HFFc6 (cell line): ENCODE measurements at places on chromosomes 2 and 18.
A peak's percentile ranks its signal among the peaks of the same experiment; 100 is the strongest.

GRCh38 chr2:235643680-235644511 is 150.1 kb downstream of the AGAP1 start:
- DNase-seq = no peak

DNA sequence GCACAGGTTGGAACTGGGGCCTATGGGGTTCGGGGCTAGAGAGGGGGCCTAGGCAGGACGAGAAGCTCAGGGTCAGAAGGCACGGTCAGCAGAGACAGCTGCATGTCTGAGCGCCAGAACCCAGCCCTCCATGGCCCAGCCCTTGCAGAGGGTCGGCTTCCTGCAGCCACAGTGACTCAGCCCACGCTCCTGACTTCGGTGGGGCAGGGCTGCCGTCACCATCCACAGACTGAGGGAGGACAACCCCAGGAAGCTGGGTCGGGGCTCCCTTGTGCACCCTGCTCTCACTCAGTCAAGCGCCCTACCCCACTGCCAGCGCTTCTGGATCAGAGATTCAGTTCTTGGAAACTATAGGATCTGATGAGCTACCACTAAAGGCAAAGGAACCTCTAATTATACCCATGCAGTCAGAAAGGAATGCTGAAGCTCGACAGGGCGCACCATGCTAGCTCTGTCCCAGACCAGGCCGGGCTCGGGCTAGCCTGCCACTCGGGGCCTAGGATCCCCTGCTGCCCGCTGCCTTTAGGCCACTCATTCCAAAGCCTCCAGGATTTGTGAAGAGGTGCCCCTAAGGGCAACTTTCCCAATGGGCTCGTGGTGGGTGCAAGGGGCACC is 3.0 kb downstream of the ACTR1B start:
- DNase-seq = no peak

DNA sequence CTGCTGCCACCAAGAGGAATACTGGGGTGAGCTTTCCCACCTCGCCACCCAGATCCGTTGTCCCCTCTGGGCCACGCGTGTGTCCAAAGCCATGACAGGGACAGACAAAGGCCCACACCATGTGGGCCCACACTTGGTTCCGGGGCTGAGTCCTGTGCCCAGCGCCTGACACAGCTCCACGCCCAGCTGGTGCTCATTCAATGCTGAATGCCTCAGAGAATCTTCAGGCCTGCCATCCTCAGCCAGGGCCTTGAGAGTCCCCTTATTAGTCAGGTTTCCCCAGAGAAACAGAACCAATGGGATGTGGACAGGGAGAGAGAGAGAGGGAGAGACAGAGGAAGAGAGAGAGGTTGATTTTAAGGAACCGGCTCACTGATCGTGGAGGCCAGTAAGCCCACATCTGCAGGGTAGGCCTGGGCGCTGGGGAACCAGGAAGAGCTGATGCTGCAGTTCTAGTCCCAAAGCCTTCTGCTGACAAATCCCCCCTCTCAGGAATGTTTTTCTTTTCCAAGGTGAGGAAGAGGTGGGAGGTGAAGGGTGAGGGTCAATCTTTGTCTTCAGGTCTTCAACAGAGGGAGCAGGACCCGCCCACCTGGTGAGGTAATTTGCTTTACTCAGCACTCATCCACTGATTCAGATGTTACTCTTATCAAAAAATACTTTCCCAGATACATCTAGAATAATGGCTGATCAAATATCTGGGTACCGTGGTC is 10.2 kb upstream of the SPATA3 start:
- DNase-seq = no peak

GRCh38 chr2:29225814-29226213 is 110.6 kb downstream of the CLIP4 start:
- DNase-seq = no peak

- DNase-seq = peak; percentile 64
Observed at GRCh38 chr2:174717273-174717672, 47.0 kb downstream of the CHRNA1 start.

DNA sequence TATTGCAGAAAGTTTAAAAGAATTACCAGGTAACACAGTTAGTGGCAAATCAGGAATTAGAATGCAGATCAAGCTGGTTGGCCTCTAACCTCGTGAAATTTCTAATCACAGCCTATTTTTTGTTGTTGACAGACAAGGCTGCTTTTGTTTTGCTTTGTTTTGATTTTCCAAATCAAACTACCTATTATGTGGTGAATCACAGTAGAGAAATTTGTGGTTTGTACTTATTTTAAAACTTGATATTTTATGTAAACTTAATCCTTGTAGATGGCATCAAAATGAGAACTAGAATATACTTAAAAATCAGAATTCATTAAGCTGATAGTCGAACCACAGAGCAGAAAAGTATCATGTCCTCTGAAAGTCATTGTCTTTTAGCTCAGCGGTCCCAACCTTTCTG is 258.1 kb downstream of the CTNNA2 start:
- no peak for DNase-seq

GRCh38 chr18:75875559-75875958 is 448.1 kb upstream of the SMIM21 start:
- DNase-seq = no peak

DNA sequence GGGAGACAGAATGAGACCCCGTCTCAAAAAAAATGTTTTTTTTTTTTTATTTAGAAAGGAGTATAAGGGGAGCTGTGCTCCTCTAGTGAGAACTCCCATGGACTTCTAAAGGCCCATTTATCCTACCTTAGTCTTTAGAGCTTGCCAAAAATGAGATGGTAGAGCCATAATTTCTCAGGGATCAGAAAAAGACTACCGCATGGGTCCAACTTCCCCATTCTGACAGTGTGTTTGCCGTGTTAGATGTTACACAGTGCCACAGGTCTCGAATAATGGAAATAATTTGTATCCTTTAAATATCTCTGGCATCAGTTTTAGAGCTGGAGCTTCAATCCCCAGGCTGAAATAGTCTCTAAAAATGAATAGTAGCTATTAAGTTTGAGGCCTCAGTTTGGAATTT is 6.0 kb upstream of the SLC39A10 start:
- no peak for DNase-seq

DNA sequence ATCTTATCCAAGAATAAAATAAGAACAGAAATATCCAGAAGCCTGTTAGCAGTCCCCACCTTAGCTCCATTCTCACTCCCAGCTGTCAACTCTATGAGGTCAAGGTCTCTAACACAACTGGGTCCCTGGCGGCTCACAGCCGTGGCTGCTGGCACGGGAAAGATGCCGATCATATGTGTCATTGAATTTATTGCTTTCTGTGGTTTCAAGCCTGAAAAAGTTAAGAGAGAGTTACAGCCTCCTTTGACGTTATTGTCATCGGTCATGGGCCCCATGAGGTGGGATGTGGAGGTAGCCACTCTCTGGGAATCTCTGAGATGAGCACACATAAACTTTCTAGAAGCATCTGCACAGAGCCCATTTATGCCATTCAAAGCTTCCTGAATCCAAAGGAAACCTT is 28.7 kb upstream of the CABLES1 start:
- peak; percentile 95 for DNase-seq

DNA sequence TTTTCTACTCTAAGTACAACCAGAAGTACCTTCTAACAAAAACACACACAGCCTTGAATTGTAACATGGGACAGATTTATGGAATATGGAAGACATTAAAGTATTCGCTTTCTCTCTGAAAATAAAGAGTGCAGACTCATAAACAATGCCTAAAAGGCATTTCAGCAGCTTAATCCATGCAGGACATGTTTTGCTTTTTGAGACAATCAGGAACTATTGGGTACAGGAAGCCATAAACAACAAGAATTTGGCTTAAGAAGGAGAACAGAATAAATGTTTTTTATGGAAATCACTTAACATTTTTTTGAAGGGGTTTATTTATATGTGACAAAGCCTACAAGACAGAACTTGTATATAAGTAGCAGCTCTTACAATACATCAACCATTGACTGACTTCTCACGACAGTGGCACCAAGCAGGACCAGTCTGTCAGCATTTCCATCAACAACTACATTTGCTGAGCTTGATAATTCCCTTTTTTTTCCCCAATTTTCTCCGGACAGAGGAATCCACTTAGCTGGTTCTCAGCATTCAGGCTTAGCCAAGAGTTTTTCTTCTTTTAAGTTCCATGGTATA is 140.1 kb downstream of the EXOC6B start:
- DNase-seq = no peak

DNA sequence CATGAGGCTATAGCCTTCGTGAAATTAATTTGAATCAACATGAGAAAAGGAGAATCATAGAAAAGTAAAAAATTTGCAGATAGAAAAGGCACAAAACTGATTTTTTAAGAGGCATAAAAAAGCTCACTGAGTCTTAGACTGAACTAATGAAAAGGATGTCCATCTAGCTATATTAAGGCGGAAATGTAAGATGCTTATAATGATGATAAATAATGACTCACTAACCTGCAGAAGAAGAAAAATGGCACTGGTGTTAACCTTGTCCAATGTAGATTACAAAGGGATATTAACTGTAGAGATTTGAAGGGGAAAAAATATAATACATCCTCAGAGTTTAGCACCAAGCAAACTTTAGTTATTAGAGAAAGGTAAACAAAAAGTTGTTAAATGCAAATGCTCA is 1098.0 kb upstream of the DDX18 start:
- no peak for DNase-seq

DNA sequence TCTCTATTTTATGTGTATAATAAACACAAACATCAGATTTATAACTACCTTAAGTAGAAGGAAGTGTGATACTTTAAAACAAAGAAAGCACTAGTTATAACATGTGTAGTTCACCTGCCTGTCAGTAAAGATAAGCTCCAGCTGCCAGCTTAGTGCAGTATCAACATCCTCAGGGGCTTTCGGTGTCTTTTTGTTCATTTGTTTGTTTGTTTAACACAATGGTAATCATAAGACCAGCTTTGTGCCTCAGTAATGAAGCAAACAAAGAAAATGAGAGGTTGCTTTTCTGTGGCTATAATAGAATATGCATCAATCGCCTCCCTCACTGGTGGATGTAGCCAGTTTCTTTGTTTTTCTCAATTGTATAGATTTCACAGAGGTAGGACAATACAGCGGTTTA is 1499.0 kb upstream of the TMEFF2 start:
- no peak for DNase-seq

GRCh38 chr2:23346029-23346428 is 39.0 kb upstream of the KLHL29 start:
- DNase-seq = no peak

DNA sequence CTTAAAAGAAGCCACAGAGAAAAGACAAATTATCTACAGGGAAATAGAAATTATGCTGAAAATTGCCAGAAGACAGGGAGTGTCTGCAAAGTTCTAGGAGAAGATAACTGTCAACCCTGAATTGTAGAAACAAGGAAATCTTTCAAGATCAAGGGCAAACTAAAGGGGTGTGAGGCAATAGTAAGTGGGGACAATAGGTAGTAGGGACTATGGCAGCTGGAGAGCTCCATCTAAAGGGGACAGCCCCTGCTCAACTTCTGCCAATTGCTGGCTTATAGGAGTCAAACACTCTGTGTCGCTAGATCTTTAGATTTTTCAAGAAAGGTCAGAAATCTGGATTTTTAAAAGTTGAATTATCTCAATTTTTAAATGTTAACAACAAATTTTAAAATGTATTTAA is 10.1 kb upstream of the ST3GAL5 start:
- DNase-seq = no peak

GRCh38 chr2:197498937-197499593 is 575 bp downstream of the HSPD1 start:
- no peak for DNase-seq

DNA sequence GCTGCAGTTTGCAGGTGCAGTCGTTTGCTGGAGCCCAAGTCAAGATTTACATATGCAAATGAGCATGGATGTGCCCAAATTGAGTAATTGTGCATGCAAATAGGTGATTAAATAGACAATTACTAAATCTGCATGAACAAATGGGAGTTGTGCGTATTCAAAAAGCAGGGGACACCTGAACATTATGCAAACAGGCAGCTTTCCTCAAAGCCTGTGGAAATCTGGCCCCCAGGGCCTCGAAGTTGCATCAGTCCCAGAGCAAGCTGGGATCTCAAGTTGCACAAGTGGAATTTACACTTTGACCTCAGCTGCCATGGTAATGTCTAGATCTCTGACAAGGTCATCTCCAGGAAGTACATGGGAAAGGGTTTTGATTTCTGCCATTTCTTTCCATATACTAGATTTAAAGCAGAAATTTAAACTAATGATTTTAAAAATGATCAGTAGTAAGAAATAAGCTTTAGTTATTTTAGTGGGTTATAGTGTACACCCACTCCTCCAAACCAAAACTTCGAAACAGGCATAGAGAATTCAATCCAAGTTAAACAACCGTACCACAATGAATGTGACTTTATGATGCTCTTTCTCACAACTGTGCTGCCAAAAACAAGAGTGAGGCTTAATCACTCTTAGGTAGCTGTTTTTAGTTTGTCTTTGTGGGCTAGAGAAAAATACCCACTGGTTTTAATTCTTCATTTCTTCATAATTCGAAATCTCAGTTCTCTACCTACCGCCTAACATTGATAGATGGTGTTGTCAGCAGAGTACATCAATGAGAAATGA is 110.7 kb downstream of the RND3 start:
- DNase-seq = no peak

DNA sequence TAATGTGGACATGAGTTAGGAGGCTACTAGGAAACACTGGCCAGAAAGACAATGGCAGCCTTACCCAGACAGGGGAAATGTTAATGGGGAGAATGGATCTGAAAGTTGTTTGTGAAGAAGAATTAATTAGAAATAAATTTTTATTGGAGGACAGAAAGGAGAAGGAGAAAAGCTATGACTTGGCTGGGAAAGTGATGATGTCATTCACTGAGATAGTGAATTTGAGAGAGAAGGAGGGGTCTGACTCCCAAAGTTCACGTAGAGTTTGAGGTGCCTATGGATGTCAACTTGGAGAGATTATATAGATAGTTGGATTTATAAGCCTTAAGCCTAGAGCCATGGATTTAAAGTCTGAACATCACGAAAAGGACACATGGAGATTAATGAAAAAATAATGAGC is 144.6 kb upstream of the ZNF521 start:
- DNase-seq = no peak

DNA sequence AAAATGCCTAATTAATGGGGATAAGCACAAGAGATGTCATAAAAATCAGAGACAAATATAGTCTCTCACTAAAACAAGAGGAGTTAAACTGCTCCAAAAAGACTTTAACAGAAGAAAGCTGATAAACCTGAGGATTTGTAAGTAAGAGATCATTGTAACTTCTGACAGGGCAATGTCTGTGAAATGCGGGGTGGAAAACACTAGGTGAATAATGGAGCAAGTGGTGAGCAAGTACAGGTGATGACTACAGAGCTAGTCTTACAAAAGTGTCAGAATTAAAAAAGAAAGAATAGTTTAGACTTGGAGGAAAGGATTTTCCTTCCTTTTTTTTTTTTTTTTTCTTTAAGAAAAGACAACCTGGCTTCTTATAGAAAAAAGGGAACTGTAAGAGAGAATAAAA is 22.7 kb downstream of the ATAD2B start:
- DNase-seq = no peak
